ENCODE measurements at places on chromosomes 4 and X.

DNA sequence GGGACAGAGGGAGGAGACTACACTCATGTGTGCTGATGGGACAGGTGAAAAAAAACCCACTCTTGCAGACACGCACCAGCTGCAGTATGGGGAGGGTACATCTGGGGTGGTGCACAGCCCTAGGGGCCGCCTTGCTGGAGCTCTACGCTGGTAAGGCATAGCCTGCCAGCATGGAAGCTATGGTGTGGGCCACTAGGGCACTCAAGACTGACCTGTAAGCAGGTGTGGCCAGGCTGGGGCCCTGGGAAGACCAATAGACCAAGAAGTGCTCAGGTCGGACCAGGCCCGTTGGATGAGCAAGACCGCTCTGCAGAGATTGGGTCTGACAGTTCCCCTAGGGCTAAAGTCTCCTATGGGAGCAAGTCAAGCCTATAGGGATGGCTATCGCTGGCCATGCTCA is 314.8 kb downstream of the FAM47A start:
- no peak for DNase-seq

DNA sequence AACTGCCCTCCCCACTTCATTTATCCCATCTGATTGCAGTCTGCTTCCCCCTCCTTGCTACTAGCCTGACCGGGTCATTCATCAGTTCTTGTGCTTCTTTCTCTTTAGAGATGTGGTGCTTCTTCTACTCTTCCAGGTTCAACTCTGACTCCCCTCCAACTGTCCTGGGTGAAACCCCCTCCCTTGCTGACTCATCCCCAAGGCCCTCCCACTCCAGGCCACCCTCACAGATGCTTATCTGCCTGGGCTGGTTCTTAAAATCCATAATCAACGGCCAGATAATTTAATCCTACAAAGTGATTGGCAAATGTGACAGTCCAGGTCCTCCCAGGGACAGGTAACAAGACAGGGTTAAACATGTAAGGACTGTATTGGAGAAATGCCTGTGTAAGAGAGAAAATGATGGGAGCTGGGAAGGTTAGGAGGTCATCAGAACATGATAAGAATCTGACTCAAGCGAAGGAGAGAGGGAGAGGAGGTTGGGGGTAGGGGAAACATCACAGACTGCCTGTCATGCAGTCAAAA is 182.8 kb upstream of the C1QTNF7 start:
- no peak for DNase-seq

DNA sequence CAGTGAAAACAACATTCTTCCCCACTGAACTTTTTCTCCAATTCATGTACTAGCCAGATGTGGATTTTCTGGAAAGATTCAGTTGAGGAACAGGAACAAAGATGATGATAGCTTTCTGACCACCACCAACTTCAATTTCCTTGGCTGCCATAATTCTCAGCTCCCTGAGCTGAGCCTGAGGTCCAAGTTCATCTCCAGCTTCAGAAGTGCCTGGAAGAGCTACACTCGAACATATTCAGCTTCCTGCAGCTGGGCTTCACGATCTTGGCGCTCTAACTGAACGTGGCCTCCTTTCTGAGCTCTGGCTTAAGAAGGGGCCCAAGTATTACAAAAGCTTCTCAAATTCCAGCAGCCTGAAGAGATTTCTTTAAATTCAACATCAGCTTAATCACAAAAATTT is 83.9 kb downstream of the QDPR start:
- DNase-seq, result no peak

DNA sequence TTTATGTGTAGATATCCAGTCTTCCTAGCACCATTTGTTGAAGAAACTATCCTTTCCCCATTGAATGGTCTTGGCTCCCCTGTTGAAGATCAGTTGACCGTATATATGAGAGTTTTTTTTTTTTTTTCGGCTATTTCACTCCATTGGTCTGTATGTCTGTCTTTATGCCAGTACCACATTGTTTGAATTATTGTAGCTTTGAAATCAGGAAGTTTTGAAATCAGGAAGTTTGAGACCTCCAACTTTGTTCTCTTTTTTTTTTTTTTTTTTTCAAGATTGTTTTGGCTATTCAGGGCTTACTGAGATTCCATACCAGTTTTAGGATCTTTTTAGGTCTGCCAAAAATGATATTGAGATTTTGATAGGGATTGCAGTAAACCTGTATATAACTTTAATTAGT is 4.3 kb upstream of the SCD5 start:
- no peak for DNase-seq

GRCh38 chrX:8980756-8981155 is 53.2 kb downstream of the FAM9B start:
- no peak for DNase-seq

- no peak for DNase-seq
These were observed 164.2 kb downstream of the CBR4 start for GRCh38 chr4:168845897-168846296.

DNA sequence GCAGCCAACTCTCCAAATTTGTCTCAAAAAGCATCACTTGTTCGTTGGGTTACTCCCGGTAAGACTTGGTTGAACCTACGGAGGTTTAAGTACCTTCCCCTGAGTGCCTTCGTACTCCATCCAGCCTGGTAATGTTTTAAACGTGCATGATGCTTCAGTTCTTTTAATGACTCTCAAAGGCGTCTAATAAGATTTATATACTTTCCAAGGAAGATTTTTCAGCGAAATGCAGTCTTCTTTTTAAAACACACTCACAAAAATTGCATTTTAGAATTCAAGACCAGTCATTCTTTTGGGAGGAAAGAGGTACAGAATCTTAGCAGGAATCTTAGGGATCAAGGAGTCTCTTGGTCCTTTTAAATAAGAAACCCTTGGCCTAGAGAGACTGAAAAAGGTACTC is 430 bp upstream of the TRPC3 start:
- DNase-seq, result no peak

DNA sequence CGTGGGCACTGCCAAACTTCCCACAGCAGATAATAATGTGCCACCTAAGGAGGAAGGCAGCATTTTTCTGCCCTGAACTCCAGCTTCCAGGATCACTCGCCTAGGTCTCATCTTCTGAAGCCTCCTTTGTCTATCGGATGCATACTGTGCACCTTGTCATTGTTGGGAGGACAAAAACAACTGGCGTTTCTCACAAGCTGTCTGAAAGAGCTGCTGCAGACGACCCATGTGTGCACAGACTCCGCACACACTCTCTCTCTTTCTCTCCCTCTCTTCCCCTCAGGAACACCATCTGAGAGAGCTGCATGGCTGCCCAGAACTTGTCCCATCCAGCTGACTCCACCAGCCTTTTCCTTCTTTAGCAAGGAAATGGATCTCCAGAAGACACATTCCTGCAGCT is 83.0 kb downstream of the MAML3 start:
- DNase-seq, result no peak

Measured in stimulated activated CD8-positive, alpha-beta memory T cell treated with anti-CD3 and anti-CD28 coated beads, Interleukin-7, amount 100 ng/mL, for 24 hours (primary cell).